ENCODE measurements at places on chromosomes 5 and 9.

DNA sequence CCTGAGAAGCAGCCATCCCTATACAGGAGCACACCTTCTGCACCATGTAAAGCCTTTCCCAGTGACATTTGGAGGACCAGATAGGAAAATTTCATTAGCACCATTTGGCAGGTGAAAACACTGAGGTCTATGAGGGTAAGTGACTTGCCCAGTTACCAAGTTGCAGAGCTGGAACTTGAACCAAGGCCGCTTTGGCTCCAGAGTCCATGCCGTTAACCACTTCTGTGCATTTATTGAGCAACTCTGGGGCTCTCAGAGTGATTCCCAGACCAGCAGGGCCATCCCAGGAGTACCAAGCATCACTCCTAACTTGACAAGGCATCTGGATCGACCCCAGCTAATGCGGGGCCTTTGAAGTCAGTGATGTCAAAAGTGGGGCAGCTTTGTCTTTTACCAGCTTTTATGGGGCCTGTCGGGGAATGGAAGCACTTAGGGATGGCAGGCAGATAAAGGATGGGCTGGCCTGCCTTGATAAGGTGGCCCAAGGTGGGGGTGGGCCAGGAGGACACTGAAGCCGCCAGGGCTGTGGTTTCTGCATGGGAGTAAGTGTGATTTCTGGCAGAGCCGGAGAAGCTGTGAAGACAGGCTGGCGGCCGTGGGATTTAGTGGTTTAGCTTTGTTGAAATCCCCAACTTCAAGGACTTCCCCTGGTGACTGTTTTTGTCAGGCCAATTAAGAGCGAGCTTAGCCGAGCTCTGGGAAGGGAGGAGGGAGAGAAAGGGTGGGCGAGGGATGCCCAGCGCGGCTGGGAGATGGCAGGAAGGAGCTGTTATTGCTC is 127.3 kb downstream of the MACROH2A1 start:
- no peak for DNase-seq

- DNase-seq, result no peak
Observed at GRCh38 chr5:104859437-104859836, 1296.8 kb upstream of the NUDT12 start.

DNA sequence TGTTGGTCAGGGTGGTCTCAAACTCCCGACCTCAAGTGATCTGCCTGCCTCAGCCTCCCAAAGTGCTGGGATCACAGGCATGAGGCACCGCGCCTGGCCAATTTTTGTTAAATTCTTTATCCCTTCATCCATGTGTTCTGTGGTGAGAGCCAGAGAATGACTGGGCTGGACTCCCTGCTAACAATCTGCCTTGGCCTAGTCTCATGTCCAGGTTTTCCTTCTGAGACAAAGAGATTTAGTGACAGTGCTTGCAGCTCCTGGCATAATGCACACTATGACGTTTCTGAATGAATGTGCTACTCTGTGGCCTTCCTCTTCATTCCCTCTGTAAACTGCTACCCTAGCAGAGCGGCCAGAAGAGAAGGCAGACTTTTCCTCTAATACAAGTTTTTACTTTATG is 79.3 kb downstream of the FOXD1 start:
- no peak for DNase-seq

DNA sequence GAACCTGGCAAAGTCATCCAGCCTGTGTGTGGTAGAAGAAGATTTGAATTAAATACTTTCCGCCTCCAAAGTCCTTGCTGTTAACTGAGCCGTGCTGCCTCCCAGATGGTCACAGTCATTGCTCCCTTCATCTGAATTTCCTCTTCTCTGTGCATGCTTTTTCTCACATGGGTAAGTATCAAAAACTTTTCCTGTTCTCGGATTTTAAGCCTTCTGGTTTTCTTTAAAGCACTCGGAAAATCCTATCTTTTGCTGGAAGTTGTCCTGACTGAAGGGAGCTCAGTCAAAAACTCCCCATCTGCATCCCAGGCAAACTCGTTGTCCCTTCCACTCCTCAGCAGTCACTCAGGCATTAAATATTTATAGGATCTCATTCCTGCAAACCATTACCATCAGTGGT is 290.0 kb upstream of the PIK3R1 start:
- no peak for DNase-seq

GRCh38 chr5:79771387-79771786 is 81.8 kb downstream of the CMYA5 start:
- DNase-seq, result no peak

DNA sequence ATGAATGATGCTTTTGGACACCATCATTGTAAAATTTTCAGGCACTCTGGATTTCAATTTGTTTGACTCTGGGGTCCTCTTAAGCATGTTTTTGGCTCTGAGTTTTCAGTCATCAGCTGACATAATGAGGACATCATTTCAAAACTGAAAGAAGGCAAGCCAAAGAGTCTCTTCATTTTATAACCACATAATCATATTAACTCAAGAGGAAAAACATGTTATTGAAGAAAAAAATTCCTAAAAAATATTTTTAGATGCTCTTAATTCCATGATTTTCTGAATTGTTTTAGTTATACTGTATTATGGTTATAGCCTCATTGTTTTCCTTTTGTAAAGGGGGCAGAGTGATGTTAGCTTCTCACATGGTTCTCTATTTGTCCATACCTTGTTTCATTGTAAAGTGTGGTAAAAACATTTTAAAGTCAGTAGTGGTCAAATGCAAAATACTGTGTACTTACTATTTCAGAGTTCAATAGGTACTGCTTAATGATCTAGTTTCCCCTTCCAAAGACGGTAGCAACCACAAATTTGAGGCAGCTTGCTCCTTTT is 472.1 kb downstream of the DMRT2 start:
- DNase-seq, result no peak

DNA sequence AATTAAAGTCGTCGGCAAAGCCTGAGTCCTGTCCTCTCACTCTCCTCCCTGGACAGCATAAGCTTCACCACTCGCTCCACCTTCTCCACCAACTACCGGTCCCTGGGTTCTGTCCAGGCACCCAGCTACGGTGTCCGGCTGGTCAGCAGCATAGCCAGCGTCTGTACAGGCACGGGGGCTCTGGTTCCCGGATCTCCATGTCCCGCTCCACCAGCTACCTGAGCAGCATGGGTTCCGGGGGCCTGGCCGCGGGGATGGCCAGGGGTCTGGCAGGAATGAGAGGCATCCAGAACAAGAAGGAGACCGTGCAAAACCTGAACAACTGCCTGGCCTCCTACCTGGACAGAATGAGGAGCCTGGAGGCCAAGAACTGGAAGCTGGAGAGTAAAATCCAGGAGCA is 1.7 kb upstream of the XPA start:
- no peak for DNase-seq

GRCh38 chr9:98201749-98202148 is 9.3 kb upstream of the CORO2A start:
- DNase-seq, result no peak

DNA sequence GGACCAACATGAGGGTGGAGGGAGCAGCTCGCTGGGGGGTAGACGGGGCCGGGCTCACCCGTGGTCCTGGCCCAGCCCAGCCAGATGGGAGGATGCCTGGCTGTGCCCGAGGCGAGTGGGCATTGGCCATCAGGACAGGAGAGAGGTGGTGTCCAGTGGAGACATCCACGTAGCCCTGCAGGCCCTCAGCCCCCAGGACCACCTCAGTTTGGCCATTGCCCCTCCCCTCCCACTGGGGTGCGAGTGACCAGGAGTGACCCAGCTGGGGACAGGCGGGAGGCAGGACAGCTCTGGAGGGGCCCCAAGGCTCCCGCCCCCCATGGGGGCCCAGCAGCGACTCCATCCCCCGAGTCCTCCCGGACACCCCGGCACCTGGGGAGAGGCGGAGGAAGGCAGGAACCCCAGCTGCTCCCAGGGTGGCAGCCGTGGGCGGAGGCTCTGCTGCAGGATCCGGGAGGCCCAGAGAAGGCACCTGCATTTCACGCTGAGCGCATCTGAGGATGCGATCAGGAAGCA is 8.3 kb downstream of the NOXA1 start:
- DNase-seq, result no peak

DNA sequence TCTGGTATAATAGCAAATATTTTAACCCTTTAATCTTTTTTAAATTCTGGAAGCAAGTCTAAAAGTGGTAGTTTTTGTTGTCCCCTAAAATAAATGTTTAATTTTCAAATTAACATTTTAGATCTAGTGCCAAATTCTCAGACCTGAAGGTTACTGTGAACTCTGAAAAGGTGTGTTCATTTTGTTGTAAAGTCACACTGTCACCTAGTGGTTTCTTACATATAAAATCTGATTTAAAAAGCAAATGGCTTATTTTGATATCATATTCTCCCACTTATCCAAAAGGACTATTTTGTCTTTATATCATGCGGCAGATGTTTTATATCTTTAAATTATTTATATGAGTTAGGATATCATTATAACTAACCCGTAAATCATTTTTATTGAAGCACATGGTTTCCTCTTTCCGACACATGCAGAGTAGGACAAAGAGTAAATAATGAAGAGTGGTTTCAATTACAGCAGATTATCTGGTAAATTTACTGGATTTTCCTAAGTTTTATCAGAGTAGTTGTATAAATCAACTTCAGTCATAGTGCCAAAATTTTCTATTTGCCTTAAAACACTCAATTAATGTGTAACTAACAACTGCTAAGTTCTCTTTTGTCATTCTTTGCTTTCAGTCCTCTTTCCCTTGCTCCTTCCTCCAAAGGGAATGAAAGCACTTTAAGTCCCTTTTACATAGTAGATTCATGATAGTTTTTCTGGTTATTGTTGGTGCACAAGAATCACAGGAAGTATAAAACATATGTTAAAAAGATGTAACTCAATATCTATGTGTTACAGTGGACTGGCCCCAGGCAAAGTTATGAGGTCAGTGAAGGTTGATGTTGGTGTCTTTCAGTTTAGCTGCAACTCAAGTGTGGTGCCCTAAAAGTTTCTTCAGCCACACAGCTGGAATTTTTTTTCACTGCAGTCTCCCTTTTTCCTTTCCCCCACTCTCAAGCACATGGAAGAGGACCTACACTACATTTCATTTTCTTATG is 189.6 kb downstream of the COX7C start:
- no peak for DNase-seq

DNA sequence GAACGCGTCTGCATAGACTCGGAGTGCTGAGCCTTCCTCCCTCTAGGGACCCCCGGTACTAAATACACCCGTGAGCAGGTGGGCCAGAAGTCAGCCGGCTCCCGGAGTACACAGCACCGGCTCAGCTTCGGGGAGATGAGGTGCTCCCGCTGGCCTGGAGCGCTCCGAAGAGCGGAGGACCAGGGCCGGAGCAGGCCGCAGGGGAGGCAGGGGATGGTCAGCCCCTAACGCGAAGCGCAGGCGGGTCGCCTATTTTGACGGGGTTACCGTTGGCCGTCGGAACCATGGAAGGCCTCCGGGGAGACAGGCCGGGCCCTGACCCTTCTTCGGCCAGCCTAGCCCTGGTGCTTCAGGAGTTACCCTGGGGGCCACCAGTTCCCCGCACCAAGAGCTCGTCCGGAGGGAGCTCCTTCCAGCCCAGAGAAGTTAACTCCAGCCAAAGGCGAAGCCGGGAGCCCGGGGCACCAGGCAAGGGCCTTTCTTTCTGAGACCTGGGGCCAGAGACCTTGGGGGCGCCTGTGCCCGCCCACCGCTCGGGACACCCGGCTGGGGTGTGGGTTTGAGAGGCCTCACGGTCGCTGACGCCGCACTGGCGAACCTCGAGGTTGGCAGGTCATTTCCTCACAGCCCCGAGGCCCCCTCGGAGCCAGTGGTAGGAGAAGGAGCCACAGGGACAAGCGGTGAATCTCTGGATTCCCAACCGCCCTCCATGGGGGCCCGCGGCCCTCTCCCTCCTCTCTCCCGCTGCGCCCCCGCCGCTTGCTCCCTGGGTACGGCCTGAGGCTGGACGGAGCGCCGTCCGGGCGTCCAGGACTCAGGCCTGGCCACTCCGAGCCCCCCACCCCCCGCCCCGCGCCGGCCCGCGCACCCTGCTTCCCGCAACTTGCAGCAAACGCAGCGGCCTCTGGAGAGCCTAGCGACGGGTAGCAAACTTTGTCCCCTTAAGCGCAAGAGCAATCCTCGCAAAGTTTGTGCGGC is 3.4 kb upstream of the IRX4 start:
- DNase-seq, result no peak

DNA sequence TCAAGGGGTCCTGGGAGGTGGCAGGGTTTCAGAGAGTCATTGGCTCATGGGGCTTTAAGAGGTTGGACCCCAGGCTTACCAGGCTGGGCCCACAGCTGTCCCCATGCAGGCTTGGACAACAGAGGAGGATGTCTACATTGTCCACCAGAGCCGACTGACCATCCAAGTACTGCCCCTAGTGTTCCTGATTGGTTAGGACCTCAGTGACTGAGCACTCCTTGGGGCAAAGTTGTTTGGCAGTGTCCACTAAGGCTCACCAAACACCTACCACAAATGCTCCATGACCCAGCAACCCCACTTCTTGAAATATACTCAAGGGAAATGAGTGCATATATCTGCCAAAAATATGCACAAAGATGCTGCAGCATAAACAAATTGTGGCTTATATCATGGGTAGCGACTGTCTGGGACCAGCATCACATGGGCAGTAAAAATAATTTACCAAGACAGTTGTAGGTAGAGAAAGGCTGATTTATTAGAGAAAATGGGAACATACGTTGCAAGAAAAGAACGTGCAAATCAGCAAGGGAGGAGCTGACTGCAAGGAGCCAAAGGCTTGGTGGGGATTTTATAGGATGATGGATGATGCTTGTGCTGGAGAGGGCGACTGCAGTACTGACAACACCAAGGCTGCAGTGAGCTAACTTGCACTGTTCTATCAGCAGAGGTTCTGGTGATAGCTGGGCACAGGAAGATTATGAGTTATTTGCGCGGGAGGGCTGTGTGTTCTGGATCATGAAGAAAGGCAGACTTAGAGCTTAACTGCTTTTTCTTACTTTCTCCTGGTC is 265.2 kb downstream of the GADD45G start:
- DNase-seq, result no peak

GRCh38 chr9:15531380-15531779 is 20.6 kb upstream of the PSIP1 start:
- no peak for DNase-seq

- no peak for DNase-seq
Observed at GRCh38 chr9:135551031-135551430, 5.1 kb downstream of the OBP2A start.

- DNase-seq, result no peak
Observed at GRCh38 chr9:94740145-94740840, 13.8 kb downstream of the AOPEP start.

GRCh38 chr5:10338686-10339057 is 14.8 kb upstream of the MARCHF6 start:
- no peak for DNase-seq

DNA sequence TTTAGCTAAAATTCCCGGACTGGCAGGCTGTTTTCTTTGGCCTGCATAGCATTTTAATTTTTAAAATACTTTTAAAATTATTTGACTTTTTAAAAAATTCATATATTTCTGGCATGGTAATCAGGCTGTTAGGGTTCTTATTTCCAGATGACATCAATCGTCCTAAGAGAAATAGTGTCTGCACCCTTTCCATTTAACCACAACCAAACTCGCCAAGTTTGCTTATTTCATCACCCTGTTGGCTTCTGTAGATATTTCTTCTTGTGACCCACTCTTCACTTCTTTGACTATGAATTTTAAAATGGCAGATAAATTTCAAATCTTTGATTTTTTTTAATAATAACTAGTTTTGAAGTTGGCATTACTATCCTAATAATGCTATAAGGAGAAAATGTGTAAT is 675.7 kb upstream of the FTMT start:
- DNase-seq, result no peak

- no peak for DNase-seq
Observed at GRCh38 chr5:171669571-171669970, 116.0 kb upstream of the SMIM23 start.
